ENCODE measurements at places on chromosomes 13 and 19.

DNA sequence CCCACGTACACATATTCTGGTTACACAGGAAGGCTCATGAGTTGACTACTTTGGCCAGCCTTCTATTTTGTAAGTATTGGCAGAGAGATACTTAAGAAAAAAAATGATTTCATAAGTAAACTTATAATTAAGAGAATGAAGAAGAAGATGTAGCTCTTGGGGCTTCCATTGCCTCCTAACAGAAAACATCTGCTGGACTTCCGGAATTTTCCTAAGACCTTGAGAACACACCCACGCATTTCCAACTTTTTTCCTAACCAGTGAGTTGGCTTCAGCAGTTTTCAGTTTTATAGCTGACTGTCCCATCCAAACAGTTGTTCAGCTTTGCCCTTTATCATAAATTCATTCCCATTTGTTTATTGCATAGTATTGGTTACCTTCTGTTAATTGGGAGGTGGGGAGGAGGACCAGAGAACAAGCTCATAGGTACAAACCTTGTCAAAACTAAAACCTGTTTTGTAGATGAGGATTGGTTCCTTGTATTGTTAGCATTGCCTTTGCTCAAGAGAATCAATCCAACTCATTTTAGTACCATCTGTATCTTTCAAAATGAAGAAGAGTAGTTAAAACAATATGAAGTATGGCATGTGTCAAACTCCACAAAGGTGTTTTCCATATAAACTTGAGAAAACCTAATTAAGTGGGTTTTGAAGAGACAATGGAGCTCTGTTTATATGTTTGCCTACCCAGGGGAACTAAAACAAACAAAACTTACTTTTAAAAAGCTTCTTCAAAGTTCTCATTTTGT lies 93.9 kb downstream of the COL4A2 start:
- DNase-seq, result no peak

DNA sequence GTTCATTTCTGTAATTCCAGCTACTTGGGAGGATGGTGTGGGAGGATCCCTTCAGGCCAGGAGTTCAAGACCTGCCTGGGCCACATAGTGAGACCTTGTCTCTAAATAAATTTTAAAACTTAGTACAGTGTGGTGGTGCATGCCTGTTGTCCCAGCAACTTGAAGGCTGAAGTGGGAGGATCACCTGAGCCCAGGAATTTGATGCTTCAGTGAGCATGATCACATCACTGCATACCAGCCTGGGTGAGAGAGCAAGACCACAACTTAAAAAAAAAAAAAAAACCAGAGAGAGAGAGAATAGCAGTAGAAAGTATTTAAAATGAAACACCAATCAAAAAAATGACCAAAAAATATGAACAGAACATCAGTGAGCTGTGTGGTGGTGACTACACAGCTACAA lies 7.1 kb upstream of the ZNF823 start:
- no peak for DNase-seq

GRCh38 chr13:93344048-93344705 lies 117.6 kb downstream of the GPC6 start:
- no peak for DNase-seq

DNA sequence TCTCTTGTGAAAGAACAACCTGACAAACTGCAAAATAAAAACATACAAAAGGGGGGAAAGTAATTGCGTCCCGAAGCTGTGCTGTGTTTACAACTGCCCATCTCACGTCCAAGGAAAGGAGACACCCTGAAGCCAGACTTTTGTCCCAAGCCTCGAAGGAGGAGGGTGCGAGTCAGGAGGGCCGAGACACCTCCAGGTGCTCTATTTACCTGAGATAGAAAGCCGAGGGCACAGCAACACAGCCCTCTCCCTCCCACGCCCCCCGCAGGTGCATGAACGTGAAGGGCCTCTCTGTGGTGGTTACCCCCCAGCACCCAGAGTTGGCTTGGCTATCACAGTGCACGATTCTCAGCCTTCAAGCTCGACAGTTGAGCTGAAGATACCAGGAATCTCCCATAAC lies 33.2 kb downstream of the NLRP13 start:
- no peak for DNase-seq

- no peak for DNase-seq
These were observed 12.5 kb upstream of the KCNN1 start for GRCh38 chr19:17954401-17954800.

- DNase-seq, result peak; percentile 70
These were observed 7.5 kb upstream of the ARHGEF18 start for GRCh38 chr19:7340959-7341837.
